ENCODE measurements at places on chromosomes 16 and 17.

GRCh38 chr17:50866950-50867362 is 802 bp upstream of the TOB1 start:
- peak; percentile 83 for DNase-seq

DNA sequence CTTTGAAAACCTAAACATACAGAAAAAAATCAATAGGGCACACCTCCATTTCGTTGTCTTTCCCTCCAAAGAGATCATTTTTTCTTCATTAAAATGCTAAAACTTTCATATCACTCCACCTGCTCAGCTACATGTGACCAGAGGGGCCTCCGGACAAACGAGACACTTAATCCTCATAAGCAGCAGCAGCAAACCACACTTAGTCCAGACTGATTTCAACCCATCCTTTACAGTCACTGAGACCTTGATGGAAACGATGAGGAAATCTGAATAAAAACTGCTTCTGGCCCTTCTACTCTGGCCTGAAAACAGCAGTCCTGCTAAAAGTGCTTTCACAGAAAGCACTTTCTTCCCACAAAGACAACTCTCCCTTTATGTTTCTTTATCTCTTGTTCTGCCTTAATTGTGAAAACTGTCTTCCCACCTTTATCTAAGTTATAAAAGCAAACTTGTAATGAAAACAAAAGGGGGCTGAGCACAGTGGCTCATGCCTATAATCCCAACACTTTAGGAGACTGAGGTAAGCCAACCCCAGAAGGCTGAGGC is 4.6 kb downstream of the ANKRD11 start:
- no peak for DNase-seq

GRCh38 chr17:55444471-55445441 is 23.1 kb upstream of the MMD start:
- DNase-seq = no peak

GRCh38 chr17:39084558-39084957 is 66.9 kb downstream of the PLXDC1 start:
- DNase-seq = no peak

- no peak for DNase-seq
Observed at GRCh38 chr16:85935391-85935973, 36.5 kb downstream of the IRF8 start.

- DNase-seq = no peak
Observed at GRCh38 chr16:89360760-89361435, 129.5 kb downstream of the ANKRD11 start.

DNA sequence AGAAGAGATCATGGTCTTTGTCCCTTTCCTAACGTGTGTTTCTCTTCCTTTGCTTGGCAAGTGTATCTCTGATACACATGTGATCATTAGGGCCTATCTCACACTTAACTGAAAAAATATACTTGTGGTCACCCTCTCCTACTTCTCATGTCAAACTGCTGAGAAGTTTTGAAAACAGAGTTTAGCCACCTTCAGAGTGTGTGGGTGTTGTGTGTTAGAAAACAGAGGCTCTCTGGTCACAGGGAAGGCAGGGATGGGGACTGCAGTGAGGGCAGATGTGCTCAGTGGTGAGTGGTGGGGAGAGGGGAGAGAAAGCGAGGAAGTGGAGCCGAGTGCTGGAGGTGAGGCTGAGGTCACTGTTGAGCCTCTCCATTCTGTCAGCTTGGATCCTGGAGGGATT is 29.4 kb downstream of the GRB7 start:
- DNase-seq = no peak

DNA sequence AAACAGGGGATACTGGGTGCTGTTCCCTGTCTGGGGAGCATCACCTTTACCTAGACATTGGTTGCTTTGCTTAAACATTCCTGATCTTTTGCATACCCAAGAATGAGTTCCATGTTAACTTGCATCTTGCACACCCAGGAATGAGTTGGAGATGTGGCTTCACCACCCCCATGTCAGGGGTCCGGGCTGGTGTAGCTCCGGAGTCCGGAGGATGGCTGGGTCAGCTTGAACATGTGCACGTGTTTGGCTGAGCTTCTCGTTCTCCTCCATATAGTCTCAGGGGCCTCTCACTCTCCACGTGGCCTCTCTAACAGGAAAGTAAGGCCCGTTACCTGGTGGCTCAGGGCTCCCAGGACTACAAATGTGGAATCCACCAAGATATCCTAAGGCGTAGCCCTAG is 18.2 kb upstream of the AMZ2 start:
- DNase-seq = no peak

DNA sequence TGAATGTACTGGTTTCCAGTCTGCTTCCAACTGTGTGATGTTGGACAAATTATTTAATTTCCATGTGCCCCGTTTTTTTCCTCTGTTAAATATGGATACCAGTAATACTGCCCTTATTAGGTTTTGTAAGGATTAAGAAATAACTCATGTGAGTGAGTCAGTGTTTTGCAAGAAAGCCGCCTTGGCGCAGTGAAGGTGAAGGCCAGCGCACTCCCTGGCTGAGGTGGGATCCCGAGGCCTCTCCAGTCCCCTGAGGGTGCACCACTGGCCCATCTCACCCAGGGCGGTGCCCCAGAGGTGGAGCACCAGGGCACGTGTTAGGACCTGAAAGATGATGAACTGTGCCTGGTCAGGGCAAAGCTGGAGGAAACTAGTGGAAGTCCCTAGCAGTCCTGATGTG is 43.5 kb downstream of the PHKB start:
- DNase-seq = no peak

GRCh38 chr16:65828296-65828695 is 538.2 kb upstream of the CDH5 start:
- no peak for DNase-seq

DNA sequence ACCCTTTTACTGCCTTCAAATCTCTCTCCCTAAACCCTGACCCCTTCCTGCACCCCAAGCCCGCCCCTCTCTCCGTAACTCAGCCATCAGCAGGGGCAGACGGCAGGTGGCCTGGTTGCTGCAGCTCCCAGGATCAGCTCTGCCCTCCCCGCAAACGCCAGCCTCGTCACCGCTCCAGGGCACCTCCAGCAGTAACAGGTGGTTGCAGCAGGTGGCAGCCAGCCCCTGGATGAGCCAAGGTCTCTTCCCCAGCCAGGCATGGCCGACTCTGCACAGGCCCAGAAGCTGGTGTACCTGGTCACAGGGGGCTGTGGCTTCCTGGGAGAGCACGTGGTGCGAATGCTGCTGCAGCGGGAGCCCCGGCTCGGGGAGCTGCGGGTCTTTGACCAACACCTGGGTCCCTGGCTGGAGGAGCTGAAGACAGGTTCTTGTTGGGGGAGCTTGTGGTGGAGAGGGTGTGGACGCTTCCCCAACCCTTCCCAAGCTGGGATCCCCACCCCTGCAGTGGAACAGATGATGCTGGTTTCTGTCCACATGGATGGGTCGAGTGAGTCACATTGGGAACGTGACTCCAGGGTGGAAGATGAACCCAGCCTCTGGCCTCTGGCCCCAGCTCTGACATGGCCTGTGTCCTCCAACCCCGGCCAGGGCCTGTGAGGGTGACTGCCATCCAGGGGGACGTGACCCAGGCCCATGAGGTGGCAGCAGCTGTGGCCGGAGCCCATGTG is 558 bp downstream of the HSD3B7 start:
- peak; percentile 58 for DNase-seq

DNA sequence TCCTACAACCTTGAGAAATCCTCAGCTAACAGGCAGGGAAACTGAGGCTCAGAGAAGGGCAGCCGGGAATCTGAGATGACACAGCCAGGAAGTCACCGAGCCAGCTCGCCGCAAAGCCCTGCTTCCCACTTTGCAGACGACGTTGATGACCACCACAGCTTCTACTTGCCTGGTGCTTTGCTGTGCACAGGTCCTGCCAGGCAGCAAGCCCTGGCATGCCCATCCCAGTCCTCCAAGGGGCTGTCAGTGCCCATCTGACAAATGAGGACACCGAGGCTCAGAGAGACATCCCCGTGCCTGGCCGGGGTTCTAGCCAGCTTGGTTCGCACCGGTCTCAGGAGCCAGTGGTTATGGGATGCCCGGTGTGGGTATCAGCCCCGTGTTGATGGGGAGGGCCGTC is 20.1 kb downstream of the KCNJ12 start:
- DNase-seq = no peak

GRCh38 chr16:3982216-3982615 is 101.7 kb upstream of the CREBBP start:
- DNase-seq = no peak

- DNase-seq = no peak
Observed at GRCh38 chr16:64656471-64656870, 465.4 kb downstream of the CDH11 start.

DNA sequence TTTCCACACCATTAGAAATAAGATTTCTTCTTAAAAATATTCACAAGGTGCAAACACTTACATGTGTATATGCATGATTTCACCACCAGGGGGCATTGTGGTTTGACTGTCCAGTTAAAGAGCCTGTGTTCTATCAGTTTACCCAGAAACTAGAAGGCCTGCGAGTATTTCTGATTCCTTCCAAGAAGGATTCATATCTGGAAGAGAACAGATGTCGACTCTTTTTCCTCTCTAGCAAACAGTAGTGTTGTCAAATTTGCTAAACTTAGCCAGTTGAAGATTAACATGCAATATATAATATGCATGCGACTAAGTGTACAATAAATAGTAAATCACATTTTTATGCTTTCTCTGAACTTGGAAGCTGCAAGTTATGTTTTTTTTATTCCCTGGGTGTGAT is 404.1 kb downstream of the WWOX start:
- DNase-seq = no peak

GRCh38 chr17:76405607-76405966 is 21.2 kb downstream of the SPHK1 start:
- DNase-seq = no peak

DNA sequence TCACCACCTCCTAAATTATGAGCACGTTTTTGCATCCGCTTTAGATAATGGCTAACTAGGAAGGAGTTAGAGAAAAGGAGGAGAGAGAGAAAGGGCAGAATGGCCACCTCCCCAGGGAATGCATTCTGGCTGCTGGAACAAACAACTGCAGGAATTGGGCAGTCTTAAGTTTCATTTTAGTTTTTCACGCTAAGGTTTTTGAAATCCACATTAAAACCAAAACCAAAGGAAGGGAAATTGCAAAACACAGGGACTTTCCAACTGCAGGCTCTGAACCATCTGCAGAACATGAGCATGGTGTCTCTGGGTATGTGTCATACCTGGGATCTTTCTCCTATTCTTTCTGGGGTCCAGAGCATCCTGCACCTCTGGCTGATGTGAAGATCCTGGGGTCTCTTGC is 12.1 kb upstream of the CCL8 start:
- no peak for DNase-seq

GRCh38 chr16:9197957-9198661 is 106.7 kb downstream of the HAPSTR1 start:
- no peak for DNase-seq

- no peak for DNase-seq
Observed at GRCh38 chr17:62707425-62707739, 79.9 kb downstream of the MRC2 start.

DNA sequence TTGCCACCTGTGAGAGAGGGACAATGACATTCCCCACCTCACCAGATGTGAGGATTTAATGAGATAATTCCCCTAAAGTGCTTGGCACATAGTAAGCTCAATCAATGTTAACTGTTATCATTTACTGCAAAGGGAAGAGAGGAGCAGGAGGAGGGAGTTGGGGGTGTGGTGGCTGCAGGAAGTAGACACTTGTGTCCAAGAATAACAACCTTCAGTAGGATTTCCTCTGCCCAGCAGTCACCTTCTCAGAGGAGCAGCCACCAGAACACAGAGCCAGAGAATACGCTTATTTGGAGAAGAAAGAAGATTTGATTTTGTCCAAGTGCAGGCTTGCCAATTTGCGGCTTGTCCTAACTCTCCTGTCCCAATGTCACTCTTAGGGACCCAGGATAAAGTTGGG is 10.2 kb downstream of the CBX4 start:
- DNase-seq = no peak

DNA sequence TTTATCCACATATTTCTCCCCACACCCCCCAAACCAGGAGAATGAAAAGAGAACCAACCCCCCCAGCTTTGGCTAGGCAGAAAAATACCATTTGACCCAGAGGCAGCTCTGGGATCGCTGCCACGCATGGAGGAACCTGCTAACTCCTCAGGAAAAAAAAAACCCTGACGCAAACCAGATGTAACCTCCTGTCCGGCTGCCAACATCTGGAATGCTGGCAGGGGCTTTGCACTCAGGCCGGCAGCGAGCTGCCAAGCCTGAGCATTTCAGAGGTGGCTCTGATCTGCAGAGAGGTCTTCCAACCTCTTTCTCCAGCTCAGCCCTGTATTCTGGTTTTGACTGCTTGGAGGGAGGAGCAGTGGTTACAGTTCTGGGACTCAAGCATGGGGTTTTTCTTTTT is 8.2 kb downstream of the IGFBP4 start:
- peak; percentile 88 for DNase-seq

- peak; percentile 79 for DNase-seq
Observed at GRCh38 chr16:4380119-4381063, 8.7 kb downstream of the VASN start.

- DNase-seq = no peak
Observed at GRCh38 chr17:79907217-79907715, 68.0 kb upstream of the CBX4 start.

GRCh38 chr16:58379736-58380135 is 12.5 kb upstream of the GINS3 start:
- DNase-seq = no peak

GRCh38 chr16:4529085-4530060 is 9.2 kb downstream of the CDIP1 start:
- no peak for DNase-seq

GRCh38 chr17:48579760-48580554 is 1.8 kb upstream of the HOXB4 start:
- DNase-seq = no peak

DNA sequence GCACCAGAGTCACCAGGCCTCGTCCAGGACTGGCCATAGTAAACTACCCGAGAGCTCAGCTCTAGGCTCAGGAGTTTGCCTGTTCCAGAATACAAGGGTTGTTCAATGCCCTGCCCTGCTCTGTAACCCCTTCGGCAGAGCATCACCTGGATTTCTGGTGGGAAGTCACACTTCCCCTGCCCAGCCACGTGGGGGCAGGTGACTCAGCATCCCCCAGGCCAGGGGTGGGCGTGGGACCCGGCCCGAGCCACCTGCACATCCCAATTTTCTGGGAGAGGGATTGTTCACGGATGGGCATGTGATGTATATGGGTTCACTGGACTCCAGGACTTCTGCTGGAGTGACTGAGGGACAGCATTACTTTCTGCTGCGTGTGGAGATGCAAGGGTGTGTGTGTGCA is 25.8 kb downstream of the COX4I1 start:
- no peak for DNase-seq
